NK-92 treated with Interleukin-12 subunit alpha and Interleukin-12 subunit beta, amount 100 ng/mL, for 24 hours (cell line): ENCODE measurements at places on chromosomes 2 and 18.
A peak's percentile ranks its signal among the peaks of the same experiment; 100 is the strongest.

DNA sequence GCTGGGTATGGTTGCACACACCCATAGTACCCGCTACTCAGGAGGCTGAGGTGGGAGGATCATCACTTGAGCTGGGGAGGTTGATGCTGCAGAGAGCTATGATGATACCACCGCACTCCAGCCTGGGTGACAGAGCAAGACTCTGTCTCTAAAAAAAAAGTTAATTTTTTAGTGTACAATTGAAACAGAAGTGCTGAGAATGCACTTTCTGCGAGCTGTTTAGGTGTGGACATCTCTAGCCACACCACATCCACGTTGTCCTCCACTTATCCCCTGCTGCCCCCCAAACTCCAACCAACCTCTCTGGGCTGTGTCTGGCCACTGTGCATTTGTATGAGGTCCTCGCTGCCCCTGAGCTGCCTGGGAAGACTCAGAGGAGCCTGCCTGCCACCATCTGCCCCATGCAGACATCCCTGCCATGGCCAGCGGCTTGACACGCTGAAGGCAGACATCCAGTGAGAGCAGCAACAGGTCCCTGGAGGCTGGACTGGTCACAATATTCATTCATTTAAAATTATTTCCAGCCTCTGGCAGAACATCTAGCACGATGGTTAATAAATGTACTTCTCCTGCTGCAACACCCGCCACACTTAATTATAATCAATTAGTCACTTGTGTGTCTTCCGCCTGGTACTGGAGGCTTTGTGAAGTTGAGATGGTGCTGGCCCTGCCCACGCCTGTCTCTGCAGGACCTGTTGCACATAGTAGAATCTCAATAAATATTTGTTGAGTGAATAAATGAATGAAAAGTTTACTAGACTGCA lies 3.7 kb upstream of the AFF3 start:
- DNase-seq: no peak

- no peak for DNase-seq
Observed at GRCh38 chr2:99651930-99652670, 162.3 kb upstream of the REV1 start.

- no peak for DNase-seq
Observed at GRCh38 chr18:5918205-5918858, 23.0 kb upstream of the TMEM200C start.

DNA sequence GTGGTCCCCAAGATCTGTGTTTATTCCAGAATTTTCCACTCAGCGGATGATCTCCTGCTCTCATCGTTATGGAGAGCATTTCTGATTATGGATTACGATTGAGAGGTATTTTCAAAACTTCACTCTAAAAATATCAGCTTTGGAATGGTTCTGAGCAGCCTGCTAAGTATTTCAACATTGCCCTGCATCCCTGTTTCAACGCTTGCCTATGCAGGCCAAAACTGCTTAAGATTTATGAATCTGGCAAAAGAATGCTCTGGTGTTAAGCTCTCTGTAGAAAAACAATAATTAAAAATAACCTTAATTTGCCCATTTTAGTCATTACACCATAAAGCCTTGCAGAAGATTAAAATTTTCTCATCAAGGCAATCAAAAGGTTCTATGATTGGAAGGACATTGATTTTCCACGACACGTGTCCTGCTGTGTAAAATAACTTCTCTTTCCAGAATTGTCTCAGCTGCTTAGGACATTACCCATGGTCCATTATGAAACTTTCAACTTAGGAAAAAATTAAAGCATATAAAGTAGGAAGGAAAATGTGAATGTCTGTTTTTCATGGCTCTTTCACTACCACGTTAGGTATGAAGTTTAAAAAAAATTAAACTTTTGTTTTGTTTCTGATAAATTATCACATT lies 229.9 kb downstream of the ACKR3 start:
- no peak for DNase-seq

- no peak for DNase-seq
Observed at GRCh38 chr2:100038011-100038410, 104.4 kb downstream of the AFF3 start.

DNA sequence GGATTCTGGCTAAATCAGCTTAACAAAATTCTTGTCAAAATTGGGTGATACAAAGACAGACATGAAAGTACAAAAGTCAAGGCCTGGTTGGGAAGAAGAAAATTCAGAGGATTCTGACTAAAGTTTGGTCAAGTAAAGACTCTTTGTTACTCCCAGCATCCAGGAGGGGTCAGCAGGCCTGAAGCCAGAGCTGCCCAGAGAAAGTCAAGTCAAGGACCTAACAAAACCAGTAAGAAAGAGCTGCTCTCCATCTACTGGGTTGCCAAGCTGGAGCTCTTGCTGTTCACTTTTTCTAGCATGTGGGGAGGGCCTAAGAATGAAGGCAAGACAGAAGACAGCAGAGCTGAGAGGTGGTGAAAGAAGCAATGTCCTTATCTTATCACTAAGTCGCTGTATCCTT lies 143.3 kb downstream of the C1D start:
- DNase-seq: no peak

DNA sequence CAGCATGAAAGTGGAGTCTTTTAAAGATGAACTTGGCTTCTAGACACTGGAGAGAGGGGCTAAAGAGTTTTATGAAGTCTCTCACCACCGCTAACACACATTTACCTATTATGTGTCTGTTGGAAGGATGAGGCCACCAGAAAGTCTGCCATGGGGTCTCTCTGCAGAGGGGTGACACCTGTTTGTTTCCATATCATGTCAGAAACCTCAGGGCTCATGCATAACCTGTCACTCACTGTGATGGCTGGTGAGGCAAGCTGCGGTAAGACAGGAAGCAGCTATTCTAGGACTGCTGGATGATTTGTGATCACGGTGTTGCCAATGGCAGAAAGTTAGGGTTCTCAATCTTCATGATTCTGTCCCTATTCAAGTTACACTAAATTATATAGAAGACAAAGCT lies 60.8 kb upstream of the DNMT3A start:
- DNase-seq: no peak

DNA sequence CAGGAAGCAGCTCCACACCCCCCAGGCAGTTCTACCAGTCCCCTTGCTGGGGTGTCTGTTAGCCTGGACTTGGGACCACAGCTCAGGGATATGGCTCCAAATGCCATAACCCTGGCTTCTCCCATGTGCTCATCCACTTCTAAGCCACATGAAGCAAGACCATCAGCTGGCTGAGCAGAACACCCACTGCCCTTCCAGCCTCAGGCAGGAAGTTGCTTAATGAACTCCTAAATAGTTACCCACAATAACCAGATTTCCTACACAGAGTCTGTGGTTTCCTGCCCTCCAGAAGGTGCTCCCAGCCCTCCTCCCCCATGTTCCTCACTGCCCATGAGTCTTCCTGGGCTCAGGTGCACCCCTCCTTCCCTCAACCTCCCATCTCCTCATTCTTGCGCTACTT lies 98.3 kb upstream of the EPC2 start:
- DNase-seq: no peak

DNA sequence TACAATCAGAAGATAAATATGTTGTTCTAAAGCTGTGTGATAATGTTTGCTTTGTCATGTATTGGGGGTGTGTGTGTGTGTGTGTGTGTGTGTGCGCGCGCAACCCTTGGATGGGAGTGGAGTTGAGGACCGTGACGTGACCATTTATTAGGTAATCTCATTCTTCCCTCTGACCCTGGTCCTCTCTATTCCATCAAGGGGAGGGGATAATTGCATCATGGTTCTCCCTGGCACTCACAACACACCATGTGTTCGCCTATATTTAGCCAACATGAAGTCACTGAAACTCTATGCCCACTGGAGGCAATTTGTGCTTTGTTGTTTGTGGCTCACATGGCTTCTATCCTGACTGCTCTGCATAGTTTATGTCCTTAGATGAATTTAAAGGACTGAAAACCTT lies 79.8 kb upstream of the LRPPRC start:
- DNase-seq: no peak

- no peak for DNase-seq
Observed at GRCh38 chr2:168354499-168354898, 101.6 kb upstream of the CERS6 start.

DNA sequence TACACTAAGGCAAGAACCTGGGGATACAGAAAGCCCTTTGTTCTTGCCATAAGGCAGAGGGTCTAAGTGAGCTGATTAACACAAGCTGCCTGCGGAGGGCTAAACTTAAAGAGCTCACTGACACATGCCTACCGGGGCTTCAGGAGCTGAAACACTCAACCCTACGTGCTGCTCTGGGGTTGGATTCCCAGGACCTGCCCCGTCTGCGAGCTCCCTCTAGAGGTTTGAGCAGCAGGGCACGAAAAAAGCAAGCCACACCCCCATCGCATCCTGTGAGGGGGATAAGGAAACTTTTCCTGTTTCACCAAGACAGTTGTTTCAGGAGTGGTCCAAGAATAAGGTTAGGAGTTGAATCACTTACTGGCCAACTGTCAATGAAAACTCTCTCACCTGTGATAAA lies 562.1 kb downstream of the TMX3 start:
- DNase-seq: no peak

DNA sequence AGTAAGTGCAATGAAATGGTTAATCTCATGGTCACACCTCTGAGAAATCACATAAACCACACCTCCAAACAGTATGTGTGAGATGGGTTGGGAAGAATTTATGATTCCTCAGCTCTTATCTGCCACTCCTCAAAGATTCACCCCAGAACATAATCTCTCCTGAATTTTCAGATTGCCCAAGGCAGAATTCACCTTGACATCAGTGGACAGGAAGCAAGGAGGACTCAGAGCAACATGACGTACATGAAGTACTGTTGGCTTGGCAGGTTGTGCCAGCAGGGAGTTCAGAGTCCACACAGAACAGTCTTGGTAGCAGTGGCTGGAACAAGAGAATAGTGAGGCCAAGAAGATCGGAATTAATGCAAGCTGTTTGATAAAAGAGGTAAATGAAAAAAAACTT lies 31.7 kb upstream of the CYBRD1 start:
- no peak for DNase-seq

GRCh38 chr2:15115776-15116175 lies 445.4 kb downstream of the NBAS start:
- DNase-seq: no peak

GRCh38 chr2:71457923-71458322 lies 4.6 kb downstream of the DYSF start:
- DNase-seq: no peak

- no peak for DNase-seq
Observed at GRCh38 chr2:26922405-26923188, 47.8 kb upstream of the MAPRE3 start.

- DNase-seq: no peak
Observed at GRCh38 chr18:51120809-51121596, 76.5 kb downstream of the MEX3C start.

DNA sequence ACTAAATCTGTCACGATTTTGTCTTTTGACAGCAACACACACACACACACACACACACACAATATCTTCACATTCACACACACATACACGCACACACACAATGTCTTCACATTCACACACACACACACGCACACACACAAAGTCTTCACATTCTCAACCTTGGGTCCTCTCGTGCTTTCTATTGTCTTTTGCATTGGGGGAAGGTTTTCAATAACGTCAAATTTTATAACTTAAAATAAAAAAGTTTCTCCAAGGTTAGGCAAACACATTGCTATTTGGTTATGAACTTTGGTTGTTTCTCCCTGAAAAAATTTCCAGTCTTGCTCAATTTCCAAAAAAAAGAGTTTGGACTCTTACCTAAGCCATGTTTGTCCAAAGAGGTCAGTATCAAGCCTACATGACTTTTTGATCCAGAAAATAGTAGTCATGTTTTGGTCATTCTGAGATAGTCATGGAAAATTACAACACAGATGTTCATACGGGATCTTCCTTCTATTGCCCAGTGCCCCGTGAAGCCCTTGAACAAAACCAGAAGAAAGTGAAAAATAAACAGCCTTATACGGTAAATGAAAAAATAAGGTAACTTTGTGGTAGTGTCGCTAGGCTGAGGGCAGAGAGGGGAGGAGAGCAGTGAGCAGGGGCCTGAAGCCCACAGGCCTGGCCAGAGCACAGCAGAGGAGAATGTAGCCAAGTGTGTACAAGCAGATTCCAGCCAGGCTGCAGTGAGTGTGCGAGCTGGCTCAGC lies 542.8 kb upstream of the ID2 start:
- no peak for DNase-seq

- DNase-seq: peak; percentile 76
Observed at GRCh38 chr2:43225788-43226557, 433 bp downstream of the ZFP36L2 start.

GRCh38 chr18:2715990-2716389 lies 60.5 kb downstream of the SMCHD1 start:
- DNase-seq: no peak

- DNase-seq: no peak
Observed at GRCh38 chr2:170404846-170405245, 226.9 kb downstream of the MYO3B start.

- DNase-seq: no peak
Observed at GRCh38 chr2:23705771-23706612, 220.9 kb downstream of the ATAD2B start.

DNA sequence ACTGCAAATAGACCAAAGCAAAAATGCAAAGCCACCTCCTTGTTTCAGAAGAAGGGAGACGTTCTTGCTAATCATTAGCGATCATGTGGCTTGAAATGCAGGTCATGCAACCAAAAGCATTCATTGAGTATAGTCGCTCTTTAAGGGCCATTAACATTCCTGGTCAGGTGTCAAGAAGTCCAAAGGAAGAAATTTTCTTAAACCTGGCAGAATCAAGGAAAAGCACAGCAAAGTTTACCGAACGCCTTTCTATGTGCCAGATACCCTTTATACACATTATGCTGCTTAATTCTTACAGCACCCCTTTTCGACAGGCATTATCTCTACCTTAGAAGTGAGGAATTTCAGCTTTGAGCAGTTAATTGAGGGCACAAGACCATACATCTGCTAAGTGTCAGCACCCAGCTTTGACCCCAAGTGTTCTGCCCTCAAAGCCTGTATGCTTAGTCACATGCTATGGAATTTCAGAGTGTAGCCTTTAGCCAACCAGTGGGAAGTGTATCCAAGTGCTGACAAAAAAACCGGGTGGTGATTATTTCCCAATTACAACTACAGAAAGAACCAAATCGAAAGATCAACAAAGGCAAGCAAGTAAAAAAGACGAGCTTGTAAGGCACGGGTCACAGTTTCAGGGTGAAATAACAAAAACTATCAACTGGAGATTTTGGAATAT lies 70.8 kb downstream of the EPHA4 start:
- DNase-seq: no peak

- no peak for DNase-seq
Observed at GRCh38 chr2:12203528-12203927, 457.1 kb downstream of the LPIN1 start.
